ENCODE measurements at places on chromosomes 2 and 18. TPM values are rescaled to one million over a fixed set of nuclear protein-coding genes. Genes with fewer than 3 reads are reported as not detected.

GRCh38 chr18:79681484-79682387, 2.1 kb downstream of the CTDP1 start:
- DNase-seq: peak; percentile 32

- DNase-seq: no peak
Observed at GRCh38 chr2:35784777-35785176, 570.8 kb upstream of the CRIM1 start.

The HAAO gene
- not detected for polyA plus RNA-seq

The GAREM2 gene
- 0.19 TPM for polyA plus RNA-seq

DNA sequence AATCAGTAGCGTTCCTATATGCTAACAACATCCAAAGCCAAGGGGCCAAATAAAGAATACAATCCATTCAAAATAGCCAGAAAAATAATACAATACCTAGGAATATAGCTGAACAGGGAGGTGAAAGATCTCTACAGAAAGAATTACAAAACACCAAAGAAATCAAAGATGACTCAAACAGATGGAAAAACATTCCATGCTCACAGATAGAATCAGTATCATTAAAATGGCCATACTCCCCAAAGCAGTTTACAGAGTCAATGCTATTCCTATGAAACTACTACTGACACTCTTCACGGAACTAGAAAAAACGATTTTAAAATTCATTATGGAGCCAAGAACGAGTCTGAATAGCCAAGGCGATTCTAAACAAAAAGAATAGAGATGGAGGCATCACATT, 57.4 kb downstream of the CCBE1 start:
- DNase-seq: no peak

All from mammary epithelial cell (primary cell).